ENCODE measurements at places on chromosomes 11 and 22. TPM values are rescaled to one million over a fixed set of nuclear protein-coding genes. Genes with fewer than 3 reads are reported as not detected.

The TLCD5 gene
- total RNA-seq: 25.1 TPM

The TUB gene
- total RNA-seq: 41.3 TPM

The PRSS23 gene
- total RNA-seq: 282 TPM

The CHADL gene
- not detected for total RNA-seq

The NXPE1 gene
- not detected for total RNA-seq

The OR2AT4 gene
- 0.22 TPM for total RNA-seq

The BRD1 gene
- 46.7 TPM for total RNA-seq

The TRIM5 gene
- 26.7 TPM for total RNA-seq

The CNTF gene
- 1.6 TPM for total RNA-seq

The SLC22A12 gene
- total RNA-seq: not detected

Measured in neural progenitor cell (in vitro differentiated cells).